Stimulated activated CD8-positive, alpha-beta memory T cell treated with anti-CD3 and anti-CD28 coated beads, Interleukin-12 subunit alpha, Interleukin-12 subunit beta, amount 100 ng/mL, for 1 hour (primary cell): ENCODE measurements at places on chromosomes 4 and X.

DNA sequence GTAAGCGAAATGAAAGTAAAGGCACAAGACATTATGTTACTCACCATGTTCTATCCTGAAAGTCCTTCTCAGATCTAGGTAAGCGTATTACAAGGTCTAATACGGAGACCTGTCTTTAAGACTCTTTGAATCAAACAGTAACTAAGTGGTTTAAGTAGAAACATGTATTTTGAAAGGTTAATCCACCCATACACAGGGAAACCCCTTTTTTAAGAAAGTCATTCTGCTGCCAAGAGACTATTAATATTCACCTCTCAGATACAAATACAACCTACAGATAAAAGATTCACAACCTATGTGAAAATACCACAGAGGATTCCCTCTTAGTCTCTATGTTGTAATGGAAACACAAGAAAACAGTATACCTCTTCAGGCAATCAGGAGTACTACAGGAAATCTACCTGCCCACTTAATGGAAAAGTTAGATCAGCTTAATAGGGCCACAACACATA, 63.2 kb upstream of the TNIP3 start:
- no peak for DNase-seq

DNA sequence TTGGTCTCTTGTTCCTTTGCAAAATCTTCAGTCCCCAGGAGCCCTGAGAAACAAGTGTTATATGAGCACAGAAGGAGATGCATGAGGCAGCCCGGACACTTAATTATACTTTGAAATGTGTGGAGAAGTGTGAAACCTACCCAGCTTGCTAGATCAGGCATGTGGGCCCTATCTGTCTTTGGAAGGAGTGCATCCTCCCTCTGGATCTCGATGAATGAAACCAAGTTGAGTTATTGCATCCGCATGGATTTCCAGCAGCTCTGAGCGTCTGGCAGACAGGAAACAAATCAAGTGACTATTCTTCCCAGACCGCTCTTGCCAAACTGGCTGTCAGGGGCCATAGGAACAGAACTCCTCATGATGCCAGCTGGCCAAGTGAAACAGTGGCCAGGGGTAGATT, 19.6 kb upstream of the SOWAHD start:
- no peak for DNase-seq

DNA sequence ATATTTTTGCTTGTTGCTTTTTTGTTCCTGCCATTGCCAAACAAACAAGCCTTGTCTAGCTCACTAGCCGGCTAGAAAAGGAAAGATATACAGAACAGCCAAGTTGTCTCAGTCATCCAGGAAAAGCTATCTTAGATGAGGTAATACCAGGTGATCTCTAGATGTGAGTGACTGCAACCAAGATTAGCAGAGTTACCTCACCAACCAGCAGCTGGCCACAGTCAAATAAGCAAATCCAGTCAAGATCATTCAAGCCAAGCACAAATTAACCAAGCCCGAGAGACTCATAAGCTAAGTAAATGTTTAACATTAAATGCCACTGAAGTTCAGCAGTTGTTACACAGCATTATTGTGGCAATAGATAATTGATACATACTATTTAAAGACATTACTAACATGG, 108.6 kb downstream of the CENPC start:
- DNase-seq = no peak

- DNase-seq = no peak
Observed at GRCh38 chr4:133982533-133983224, 218.9 kb downstream of the PABPC4L start.

DNA sequence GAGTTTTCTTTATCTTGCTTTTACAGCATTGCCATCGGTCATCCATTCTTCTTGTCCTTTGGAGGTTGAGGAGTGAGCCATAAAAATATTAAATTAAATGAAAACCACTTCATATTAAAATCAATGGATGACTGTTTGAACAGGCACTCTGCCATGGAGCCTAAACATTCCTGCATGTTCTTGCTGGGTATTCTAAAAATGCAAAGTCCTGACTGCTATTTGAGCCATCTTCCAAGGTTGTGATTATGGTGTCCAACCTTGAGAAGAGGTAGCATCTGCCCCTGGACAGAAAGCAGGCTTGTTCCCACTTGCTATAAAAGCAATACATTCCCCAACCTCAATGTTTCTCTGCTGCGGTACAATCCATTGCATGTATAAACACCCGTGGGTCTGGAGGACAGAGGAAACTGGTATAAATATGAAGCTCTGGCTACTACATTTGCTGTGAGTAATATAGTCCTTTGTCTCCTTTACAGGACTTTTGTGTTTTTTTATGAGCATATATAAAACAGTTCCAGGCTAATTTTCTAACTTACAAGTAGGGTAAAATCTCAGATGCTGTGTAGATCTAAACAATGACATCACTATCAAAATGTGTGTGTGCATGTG, 70.9 kb upstream of the FAT4 start:
- no peak for DNase-seq

GRCh38 chr4:39710098-39710896, 12.4 kb downstream of the UBE2K start:
- DNase-seq = no peak

- no peak for DNase-seq
Observed at GRCh38 chr4:26878794-26879391, 18.3 kb downstream of the STIM2 start.

DNA sequence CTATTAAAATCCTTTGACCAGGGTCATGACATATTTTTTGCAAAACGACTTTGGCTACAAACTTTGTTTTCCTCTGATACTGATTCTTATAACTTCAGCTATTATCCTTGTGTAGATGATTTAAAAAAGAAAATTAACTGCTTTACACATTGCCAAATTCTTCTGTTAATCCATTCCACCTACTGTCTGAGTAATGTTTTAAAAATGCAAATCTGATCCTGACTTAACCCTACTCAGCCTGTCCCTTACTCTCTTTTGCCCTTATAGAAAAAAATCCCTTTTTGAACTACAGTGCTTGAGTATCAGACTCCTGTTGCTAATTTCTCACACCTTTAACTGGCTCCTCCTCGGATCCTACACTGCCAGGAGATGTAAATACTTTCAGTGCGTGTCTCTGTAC, 723.1 kb downstream of the ADGRL3 start:
- DNase-seq = no peak

GRCh38 chrX:39159921-39160507, 358.8 kb downstream of the MID1IP1 start:
- no peak for DNase-seq

- DNase-seq = no peak
Observed at GRCh38 chr4:186088523-186088922, 16.0 kb upstream of the FAM149A start.

DNA sequence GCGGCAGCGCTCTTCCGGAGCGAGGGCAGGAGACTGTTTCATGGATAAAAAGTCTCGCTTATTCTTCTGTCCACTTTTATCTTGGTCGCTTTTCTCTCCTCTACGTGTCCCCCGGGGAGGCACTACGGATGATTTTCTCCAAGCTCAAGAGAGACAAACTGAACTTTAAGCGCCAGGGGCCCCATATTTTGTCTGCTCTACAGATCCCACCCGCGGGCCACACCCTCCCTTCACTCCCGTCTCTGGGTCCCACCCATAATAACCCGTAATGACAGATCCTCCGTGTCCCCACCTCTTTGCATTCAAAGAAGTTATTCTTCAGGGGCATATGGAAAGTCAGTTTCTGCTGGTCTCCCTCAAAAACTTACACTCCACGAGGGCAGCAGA, at the start of gene CORIN:
Gene CORIN (minus strand): TSS at position 160 of the 387 bp plus-strand sequence. CDS start 118 bp downstream, at position 42.
- no peak for DNase-seq

- no peak for DNase-seq
Observed at GRCh38 chrX:19814778-19815177, 72.6 kb downstream of the SH3KBP1 start.

GRCh38 chrX:24859211-24859841, 156.4 kb downstream of the ARX start:
- DNase-seq = no peak

GRCh38 chr4:42533042-42533441, 123.9 kb downstream of the ATP8A1 start:
- no peak for DNase-seq

GRCh38 chr4:186634591-186635128, 79.3 kb upstream of the MTNR1A start:
- no peak for DNase-seq

DNA sequence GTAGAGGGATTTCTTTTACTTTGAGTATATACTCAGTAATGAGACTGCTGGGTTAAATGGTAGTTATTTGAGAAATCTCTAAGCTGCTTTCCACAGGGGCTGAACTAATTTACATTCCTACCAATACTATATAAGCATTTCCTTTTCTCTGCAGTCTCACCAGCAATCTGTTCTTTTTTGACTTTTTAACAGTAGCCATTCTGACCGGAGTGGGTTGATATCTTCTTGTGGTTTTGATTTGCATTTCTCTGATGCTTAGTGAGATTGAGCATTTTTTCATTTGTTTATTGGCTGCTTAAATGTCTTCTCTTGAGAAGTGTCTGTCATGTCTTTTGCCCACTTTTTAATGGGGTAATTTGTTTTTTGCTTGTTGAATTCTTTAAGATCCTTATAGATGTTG, 43.3 kb downstream of the SPCS3 start:
- DNase-seq = no peak

- no peak for DNase-seq
Observed at GRCh38 chr4:84498203-84498934, 723 bp downstream of the NKX6-1 start.

DNA sequence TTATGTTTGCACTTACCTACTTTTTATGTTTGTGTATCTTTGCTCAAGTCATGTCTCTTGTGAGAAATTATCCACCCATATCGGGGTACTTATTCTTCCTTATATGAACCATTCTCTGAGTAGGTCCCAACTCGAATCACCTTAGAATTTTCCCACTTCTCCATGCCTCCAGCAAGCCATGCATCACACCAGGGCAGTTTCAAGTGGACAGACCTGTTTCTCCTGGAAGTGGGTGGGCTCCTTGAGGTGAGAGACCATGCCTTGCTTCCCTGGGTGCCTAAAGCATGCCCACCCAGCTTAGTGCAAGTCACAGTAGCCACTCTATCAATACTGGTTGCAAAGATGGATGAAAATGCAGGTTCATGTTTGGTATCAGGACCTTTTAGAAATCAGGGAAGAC, 187.2 kb downstream of the KIT start:
- DNase-seq = no peak

- DNase-seq = no peak
Observed at GRCh38 chrX:110665223-110666002, 130.2 kb downstream of the CHRDL1 start.

GRCh38 chr4:147599769-147600168, 17.4 kb upstream of the TMEM184C start:
- no peak for DNase-seq

- DNase-seq = no peak
Observed at GRCh38 chr4:102736636-102737549, 23.9 kb downstream of the MANBA start.

GRCh38 chrX:22276781-22277180, 4.1 kb downstream of the CBLL2 start:
- no peak for DNase-seq

GRCh38 chr4:120685756-120686278, 236.7 kb downstream of the PRDM5 start:
- DNase-seq = no peak

DNA sequence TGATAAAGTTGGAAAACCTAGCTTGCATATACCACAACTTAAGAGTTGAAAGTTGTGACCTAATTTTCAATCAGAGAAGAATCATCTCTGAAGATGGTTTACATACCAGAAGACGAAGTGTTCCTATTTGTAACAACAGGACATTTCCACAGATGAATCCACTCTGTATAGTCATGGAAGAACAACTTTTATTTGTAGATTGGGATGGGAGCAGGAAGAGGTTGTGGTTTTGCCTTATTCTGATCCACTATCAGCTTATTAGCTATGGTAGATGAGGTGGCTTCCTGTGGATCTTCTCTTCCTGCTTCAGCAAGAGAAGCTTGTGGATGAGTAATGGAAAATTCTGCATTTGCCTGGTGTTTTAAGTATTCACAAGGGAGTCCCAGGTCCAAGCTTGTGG, 18.6 kb upstream of the SUPT20HL1 start:
- DNase-seq = no peak

GRCh38 chrX:42714981-42715700, 62.8 kb downstream of the PPP1R2C start:
- DNase-seq = peak; percentile 7

DNA sequence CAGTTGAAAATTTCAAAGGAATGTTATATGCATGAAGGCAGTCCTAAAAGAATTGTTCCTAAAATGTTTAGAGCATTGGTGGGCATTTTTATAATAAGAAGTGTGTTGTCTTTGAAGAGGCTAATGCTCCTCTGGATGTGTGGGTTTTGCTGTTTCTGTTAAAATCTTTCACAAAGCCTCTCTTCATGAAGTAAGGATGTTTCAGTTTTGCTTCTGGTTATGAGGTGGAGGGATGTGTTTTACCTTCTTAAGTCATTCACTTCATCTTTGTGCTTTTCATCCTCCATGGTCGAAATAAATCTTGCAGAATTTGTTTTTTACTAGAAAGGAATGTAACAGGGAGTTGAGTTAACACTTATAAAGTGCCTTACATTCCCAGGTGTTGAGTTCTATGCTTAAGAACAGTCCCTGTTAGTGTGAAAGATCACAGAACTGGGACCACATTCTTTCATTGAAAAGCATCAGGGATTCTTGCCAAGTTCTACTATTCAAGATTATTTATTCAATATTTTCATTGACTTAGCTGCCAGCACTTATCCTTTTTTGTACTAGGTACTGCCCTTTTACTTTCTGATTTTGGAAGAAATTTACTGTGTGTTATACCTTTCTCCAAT, 21.1 kb downstream of the FHIP1A start:
- DNase-seq = no peak

DNA sequence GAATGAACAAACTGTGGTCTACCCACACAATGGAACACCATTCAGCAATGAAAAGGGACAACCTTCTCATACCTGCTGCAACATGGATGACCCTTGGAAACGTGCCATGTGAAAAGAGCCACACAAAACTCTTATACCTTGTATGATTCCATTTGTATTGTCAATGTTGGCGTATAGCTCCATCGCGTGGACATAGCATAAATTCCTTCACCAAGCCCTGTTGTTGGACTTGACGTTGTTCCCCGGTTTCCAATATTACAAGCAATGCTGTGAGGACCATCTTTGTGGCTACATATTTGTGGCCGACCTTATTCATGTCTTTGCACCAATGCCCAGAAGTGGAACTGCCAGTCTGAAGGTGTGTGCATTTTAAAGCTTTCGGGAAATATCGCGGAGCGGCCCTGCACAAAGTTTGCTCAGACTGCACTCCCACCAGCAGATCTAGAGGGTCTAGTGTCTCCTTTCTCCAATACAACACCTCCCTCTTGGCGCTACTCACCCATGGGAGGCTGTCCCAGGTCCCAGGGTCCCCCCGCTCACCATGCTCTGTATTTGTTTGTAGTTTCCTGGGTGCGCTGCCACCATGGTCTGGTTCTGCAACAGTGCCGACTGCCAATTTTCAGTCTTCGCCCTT, at the start of gene CLDN34:
Gene CLDN34 (plus strand): TSS at position 584 of the 634 bp plus-strand sequence. CDS start 0 bp downstream, at position 584.
- DNase-seq = no peak

- no peak for DNase-seq
Observed at GRCh38 chr4:150253965-150254630, 175.9 kb downstream of the DCLK2 start.

GRCh38 chr4:19266566-19266965, 985.1 kb upstream of the SLIT2 start:
- no peak for DNase-seq
